ENCODE measurements at places on chromosomes 12 and 14. TPM values are rescaled to one million over a fixed set of nuclear protein-coding genes. Genes with fewer than 3 reads are reported as not detected.

BDKRB2 gene
- not detected for total RNA-seq

SETD3 gene
- 49.8 TPM for total RNA-seq

PPP4R3A gene
- total RNA-seq: 103 TPM

OR6C68 gene
- not detected for total RNA-seq

CEBPE gene
- 0.34 TPM for total RNA-seq

SPX gene
- 0.39 TPM for total RNA-seq

LRRC9 gene
- total RNA-seq: not detected

PCK2 gene
- 89.2 TPM for total RNA-seq

CLEC7A gene
- not detected for total RNA-seq

KRT78 gene
- total RNA-seq: not detected

SPIC gene
- not detected for total RNA-seq

IL23A gene
- total RNA-seq: 9.6 TPM

ZDHHC22 gene
- total RNA-seq: not detected

RAD51B gene
- total RNA-seq: 36.5 TPM

TESPA1 gene
- 94.7 TPM for total RNA-seq

OR2AP1 gene
- not detected for total RNA-seq

TAS2R43 gene
- 2.7 TPM for total RNA-seq

GLIPR1L1 gene
- total RNA-seq: not detected

NKX2-1 gene
- not detected for total RNA-seq

RNASE7 gene
- total RNA-seq: not detected

BCL11B gene
- 65.7 TPM for total RNA-seq

DBX2 gene
- total RNA-seq: not detected

SIX1 gene
- not detected for total RNA-seq

TAS2R50 gene
- 0.55 TPM for total RNA-seq

ANO6 gene
- 25.5 TPM for total RNA-seq

IL31 gene
- total RNA-seq: not detected

KLHDC1 gene
- total RNA-seq: 2.0 TPM

AKAP6 gene
- total RNA-seq: 3.3 TPM

TAS2R31 gene
- 4.3 TPM for total RNA-seq

HOXC12 gene
- total RNA-seq: not detected

DTX1 gene
- 17.3 TPM for total RNA-seq

CNTN1 gene
- total RNA-seq: not detected

RND1 gene
- total RNA-seq: 10.4 TPM

SLC6A13 gene
- not detected for total RNA-seq

CLEC4D gene
- total RNA-seq: not detected

ABCD2 gene
- 5.9 TPM for total RNA-seq

GPR84 gene
- 2.0 TPM for total RNA-seq

FAM222A gene
- 0.18 TPM for total RNA-seq

TEX22 gene
- total RNA-seq: 2.0 TPM

TAS2R20 gene
- total RNA-seq: 3.7 TPM

Data from activated naive CD4-positive, alpha-beta T cell treated with anti-CD3 and anti-CD28 coated beads, Interleukin-2, amount 50 U/mL, for 72 hours (primary cell).